Lung (tissue), 17 donors: ENCODE measurements at places on chromosomes 7 and 10. TPM values are rescaled to one million over a fixed set of nuclear protein-coding genes. Genes with fewer than 3 reads are reported as not detected.
A peak's percentile ranks its signal among the peaks of the same experiment; 100 is the strongest.

GRCh38 chr10:4199196-4199595 lies 414.2 kb upstream of the KLF6 start:
- no peak overlapping the region for H3K27ac ChIP-seq
- no peak overlapping the region for H3K4me3 ChIP-seq
- no peak for DNase-seq
- no peaks in the 10 kb centered on the region for H3K36me3 ChIP-seq

Gene PHYHIPL
- 0.25 TPM for total RNA-seq

- H3K36me3 ChIP-seq: peaks cover 9% of the 10 kb centered on the region
- peak within 1 kb of the TSS; percentile 81 for H3K27ac ChIP-seq
- DNase-seq: peak; percentile 33
- peaks cover 7% of the 10 kb centered on the region for H3K4me1 ChIP-seq
- H3K27me3 ChIP-seq: no peaks in the 10 kb centered on the region
Measured at GRCh38 chr7:2631946-2632732, at the start of gene TTYH3. TTYH3 (plus strand) TSS chr7:2631986; CDS start chr7:2632156, 170 bp downstream.

Gene C10orf62
- not detected for total RNA-seq

DNA sequence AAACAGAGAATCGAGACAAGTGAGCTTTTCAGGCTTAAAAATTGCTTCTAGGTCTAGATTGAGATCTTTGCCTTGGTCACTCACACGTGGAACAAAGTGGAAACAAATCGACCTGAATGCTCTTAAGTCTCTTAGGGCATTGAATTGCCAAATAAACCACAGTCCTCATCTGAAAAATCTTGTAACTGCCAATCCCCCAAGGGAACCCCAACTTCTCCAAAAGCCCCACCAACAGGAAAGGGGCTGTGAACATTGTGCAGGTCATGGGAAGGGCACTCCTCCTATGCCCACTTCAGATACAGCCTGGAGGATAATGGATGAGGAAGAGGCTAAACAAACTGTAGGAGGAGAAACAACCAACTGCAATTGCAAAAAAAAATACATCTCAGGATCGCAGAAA lies 91.3 kb downstream of the DGKI start:
- H3K36me3 ChIP-seq: no peaks in the 10 kb centered on the region
- no peak overlapping the region for H3K27ac ChIP-seq
- DNase-seq: no peak
- H3K4me1 ChIP-seq: no peaks in the 10 kb centered on the region

Gene POLL
- 23.1 TPM for total RNA-seq

GRCh38 chr10:6034371-6034770 lies 27.8 kb downstream of the IL2RA start:
- H3K4me3 ChIP-seq: no peak overlapping the region
- DNase-seq: no peak
- H3K4me1 ChIP-seq: no peaks in the 10 kb centered on the region
- H3K36me3 ChIP-seq: no peaks in the 10 kb centered on the region
- no peak overlapping the region for H3K27ac ChIP-seq

GRCh38 chr7:100604976-100605911 lies 3.1 kb downstream of the PCOLCE start:
- H3K27me3 ChIP-seq: no peaks in the 10 kb centered on the region
- H3K4me1 ChIP-seq: peaks cover 20% of the 10 kb centered on the region
- H3K4me3 ChIP-seq: peak overlapping the region; percentile 50
- DNase-seq: no peak
- peak overlapping the region; percentile 52 for H3K27ac ChIP-seq
- no peaks in the 10 kb centered on the region for H3K36me3 ChIP-seq

DNA sequence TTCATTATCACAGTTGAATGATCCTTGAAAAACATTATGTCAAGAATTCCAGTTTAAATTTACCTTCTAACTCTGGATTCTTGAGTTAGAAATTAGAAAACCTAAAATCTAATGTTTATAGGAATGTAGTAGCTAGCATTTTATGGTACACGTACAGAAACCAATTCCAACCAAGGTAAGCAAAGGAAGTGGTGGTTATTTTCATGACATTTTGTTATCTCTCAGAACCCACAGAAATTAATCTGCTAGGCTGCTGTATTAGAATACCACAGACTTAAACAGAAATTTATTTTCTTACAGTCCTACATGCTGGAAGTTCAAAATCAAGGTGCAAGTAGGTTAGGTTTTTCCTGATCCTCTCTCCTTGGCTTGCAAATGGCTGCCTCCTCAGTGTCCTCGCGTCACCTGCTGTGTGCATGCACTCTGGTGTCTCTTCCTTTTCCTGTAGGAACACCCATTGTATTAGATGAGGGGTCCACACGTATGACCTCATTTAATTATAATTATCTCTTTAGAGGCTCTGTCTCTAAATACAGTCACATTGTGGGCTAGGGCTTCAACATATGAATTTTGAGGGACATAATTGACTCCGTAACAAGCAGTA lies 8.5 kb upstream of the CSTF2T start:
- no peaks in the 10 kb centered on the region for H3K4me1 ChIP-seq
- no peaks in the 10 kb centered on the region for H3K27me3 ChIP-seq
- no peak overlapping the region for H3K27ac ChIP-seq

Gene SEMA3E
- 4.9 TPM for total RNA-seq

GRCh38 chr10:29191674-29192073 lies 97.2 kb upstream of the LYZL1 start:
- H3K27ac ChIP-seq: no peak overlapping the region
- H3K27me3 ChIP-seq: no peaks in the 10 kb centered on the region
- no peak overlapping the region for H3K4me3 ChIP-seq
- DNase-seq: no peak
- H3K4me1 ChIP-seq: no peaks in the 10 kb centered on the region
- H3K36me3 ChIP-seq: no peaks in the 10 kb centered on the region

DNA sequence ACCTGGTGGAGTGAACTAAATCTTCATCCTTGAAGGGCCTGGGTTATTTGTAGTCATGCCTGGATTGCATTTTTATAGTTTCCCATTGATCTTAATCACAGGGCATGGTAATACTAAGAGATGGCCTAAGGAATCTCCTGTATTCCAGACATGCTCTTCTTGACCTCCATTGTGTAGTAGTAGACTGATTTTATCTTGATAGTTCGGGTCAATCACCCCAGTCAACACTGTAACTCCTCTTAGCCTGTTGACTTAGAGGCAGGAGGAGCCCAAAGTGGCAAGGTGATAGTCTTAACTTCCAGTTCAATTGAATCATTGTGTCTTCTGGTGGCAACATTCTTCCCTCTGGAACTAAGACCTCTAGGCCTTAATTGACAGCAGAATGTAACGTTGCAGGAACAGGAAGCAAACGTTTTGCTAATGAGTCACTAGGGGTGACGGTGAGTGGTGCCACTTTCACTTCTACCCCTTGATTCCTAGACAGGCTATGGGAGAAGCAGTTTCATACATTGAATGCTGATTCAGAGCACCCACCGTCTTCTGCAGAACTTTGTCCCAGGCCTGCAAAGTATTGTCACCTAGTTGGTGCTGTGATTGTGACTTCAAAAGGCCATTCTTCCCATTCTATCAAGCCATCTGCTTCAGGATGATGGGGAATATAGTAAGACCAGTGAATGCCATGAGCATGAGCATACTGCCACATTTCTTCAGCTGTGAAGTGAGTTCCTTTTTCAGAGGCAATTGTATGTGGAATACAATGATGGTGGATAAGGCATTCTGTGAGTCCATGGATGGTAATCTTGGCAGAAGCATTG lies 24.0 kb upstream of the PAPSS2 start:
- peak overlapping the region; percentile 63 for H3K27ac ChIP-seq
- H3K27me3 ChIP-seq: no peaks in the 10 kb centered on the region
- no peaks in the 10 kb centered on the region for H3K4me1 ChIP-seq
- H3K36me3 ChIP-seq: no peaks in the 10 kb centered on the region
